Activated naive CD8-positive, alpha-beta T cell treated with anti-CD3 and anti-CD28 coated beads for 36 hours (primary cell): ENCODE measurements at places on chromosomes 5 and 9. TPM values are rescaled to one million over a fixed set of nuclear protein-coding genes. Genes with fewer than 3 reads are reported as not detected.

IRGM gene
- 2.5 TPM for total RNA-seq

GARIN3 gene
- 0.47 TPM for total RNA-seq

SPINK1 gene
- not detected for total RNA-seq

DNA sequence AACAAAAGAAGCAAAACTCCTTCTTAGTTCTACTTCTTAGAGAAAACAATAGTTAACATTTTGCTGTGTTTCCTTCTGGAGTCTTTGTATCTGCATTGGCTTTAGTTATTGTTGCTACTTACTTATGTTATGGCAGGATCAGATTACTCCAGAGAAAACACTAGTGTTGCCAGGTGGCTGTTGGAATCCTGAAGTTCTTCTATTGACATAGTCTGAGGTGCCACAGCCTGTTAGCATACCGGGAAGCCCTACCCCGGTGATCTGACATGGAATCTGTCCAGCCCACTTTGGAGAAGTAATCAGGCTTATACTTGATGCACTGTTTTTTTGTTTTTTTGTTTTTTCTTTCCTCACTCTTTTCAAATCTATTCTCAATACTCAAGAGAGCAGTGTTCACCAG, 68.5 kb upstream of the CEP78 start:
- DNase-seq, result no peak

DNA sequence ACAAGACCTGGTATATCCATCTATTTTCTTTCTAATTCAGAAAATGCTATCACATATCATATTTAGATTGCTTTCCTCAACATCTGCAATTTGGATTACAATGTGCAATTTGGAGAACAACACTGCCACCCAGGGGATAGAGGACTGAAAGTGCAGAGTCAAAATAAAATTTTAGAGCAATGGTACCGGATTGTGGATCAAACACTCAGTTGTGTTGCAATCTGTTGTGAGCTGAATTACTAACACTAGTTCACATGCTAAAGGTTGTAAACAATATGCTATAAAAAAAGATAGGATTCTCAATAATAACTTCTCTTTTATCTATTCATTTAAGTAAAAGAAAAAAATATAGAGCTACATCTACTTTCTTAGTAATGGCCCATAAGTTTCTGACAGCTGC, 11.9 kb upstream of the SRFBP1 start:
- DNase-seq, result no peak

FAM221B gene
- not detected for total RNA-seq

GRCh38 chr5:161027763-161028162, 175.8 kb upstream of the ATP10B start:
- DNase-seq, result no peak

SPINK9 gene
- total RNA-seq, result not detected

- no peak for DNase-seq
Measured at GRCh38 chr5:154477382-154478223, 424 bp downstream of the HAND1 start.

GRCh38 chr5:132557478-132558172, 848 bp downstream of the RAD50 start:
- DNase-seq, result peak; percentile 30

SELENOP gene
- not detected for total RNA-seq

DNA sequence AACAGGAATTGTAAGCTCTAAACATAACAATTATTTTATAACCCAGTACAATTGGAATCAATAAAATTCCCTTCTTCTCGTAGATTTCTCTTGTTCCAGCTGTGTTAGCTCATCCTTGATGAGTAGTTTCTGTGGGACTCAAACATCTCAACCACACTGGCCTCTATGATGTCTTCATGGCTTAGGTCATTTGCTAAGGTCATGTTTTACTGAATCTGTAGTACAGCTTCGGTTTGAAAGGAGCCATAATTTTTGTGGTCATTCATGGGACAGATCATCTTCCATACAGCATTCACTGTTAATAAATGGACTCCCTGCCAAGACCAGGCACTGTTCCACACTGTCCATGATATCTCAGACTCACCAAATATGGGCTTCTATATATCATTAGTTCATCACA, 369.0 kb upstream of the RFX3 start:
- no peak for DNase-seq

TRIM52 gene
- 11.2 TPM for total RNA-seq

OLFM1 gene
- total RNA-seq, result not detected

GRCh38 chr9:72362118-72362531, 2.9 kb downstream of the ZFAND5 start:
- no peak for DNase-seq

MYORG gene
- 3.6 TPM for total RNA-seq

DNA sequence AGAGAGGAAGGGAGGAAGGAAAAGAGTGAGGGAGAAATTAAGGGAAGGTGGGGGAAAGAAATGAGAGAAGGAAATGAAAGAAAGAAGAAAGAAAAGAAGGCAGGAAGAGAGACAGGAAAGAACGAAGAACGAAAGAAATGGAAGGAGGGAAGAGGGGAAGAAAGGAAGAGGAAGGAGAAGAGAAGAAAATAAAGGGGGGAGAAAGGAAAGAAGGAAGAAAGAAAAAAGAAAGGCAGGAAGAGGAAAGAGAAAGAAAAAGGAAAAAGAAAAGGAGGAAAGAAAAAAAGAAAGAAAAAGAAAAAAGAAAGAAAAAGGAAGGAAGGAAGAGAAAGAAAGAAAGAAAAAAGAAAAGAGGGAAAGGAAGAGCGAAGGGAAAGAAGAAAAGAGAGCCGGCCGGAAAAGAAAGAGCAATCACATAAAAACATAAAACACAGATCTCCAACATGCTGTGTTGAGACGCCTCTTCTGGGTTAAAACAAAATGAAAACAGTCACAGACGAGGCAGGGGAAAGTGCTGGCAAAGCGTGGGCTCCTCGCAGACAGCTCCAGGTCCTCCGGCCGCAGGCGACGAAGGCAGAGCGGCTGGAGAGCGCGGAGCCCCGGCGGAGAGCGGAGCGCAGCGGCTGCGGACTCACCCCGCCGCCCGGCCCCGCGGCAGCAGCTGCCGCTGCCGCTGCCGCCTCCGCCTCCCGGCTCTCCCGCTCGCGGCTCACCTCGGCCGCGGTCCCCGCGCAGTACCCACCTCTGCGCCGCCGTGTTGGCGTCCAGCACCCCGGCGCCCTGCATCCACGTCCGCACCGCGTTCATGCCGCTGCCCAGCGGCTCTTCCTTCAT, 896 bp downstream of the EBF1 start:
- peak; percentile 74 for DNase-seq

DNA sequence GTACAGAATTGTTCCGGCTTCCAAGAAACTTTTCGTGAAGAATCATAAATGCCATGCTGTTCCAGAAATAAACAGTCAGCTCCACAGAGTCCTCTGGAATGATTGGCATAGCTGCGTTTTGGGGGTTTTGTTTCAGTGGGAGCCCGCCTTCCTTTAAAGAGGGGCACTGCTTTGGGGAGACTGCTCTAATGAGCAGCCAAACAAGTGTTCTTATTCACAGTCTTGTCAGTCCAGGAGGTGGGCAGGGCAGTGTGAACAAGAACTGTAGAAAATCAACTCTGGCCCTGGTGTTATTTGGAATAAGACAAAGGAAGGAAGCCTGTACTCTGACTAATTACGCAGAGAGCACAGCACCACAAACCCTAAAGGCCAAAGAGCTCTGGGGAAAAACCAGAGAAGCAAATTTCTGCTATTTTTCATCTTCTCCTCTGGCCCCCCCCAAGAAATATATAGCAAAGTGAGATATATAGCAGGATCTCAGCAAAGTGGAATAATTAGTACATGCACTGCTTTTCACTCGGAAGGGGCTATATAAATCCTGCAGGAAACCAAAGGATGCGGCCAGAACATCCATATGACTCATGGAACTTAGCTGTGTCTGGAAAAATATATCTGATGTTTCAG, 92.9 kb downstream of the GLDC start:
- no peak for DNase-seq

GRCh38 chr5:179486596-179487051, 63.7 kb upstream of the RUFY1 start:
- DNase-seq, result no peak

CCDC192 gene
- total RNA-seq, result not detected

FLT4 gene
- 6.0 TPM for total RNA-seq
